ENCODE measurements at places on chromosomes 2 and 18.
A peak's percentile ranks its signal among the peaks of the same experiment; 100 is the strongest.

GRCh38 chr18:13680612-13681011, 45.7 kb downstream of the FAM210A start:
- H3K36me3 ChIP-seq, result peaks cover 4% of the 10 kb centered on the region
- DNase-seq, result no peak
- no peaks in the 10 kb centered on the region for H3K27me3 ChIP-seq
- H3K4me3 ChIP-seq, result no peak overlapping the region
- H3K4me1 ChIP-seq, result peaks cover 32% of the 10 kb centered on the region

DNA sequence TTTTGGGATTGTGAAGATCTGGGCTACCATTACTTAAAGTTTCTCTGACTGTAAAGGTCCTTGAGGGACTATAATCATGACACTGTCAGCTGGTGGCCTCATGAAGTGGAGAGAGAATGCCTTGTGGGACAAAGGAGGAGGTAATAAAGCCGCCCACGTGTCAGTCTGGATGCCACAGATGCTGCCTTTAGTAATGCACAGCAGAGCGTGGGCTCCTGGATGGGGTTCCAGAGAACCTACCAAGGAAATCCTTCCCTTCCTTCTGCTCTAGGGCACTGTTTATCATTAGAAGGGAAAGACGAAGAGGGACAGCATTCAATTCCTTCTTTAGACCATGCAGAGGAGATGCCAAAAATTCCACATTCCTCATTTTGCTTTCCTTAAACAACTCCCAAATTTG, 63.5 kb downstream of the COL5A2 start:
- H3K4me1 ChIP-seq, result no peaks in the 10 kb centered on the region
- H3K36me3 ChIP-seq, result no peaks in the 10 kb centered on the region
- DNase-seq, result no peak
- no peaks in the 10 kb centered on the region for H3K27me3 ChIP-seq
- no peak overlapping the region for H3K27ac ChIP-seq

DNA sequence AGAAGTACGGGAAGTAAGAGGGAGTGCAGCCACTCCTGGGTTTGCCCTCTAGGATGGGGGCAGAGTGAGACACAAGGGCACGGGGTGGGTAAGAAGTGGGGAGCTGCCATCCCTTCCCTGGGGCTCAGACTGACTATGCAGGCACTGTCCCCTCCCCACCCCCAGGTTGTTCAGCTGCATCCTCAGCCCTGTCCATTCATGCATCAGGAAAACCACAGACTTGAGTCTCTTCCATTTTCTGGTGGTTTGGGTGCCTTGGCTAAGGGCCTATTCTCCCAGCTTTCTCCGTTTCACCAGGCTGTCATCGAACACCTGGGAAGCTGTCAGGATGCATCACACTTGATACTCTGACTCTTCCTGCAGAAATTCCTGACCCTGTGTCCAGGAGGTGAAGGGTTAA, 111.9 kb downstream of the TFCP2L1 start:
- no peaks in the 10 kb centered on the region for H3K36me3 ChIP-seq
- H3K4me1 ChIP-seq, result no peaks in the 10 kb centered on the region
- H3K4me3 ChIP-seq, result no peak overlapping the region
- H3K27ac ChIP-seq, result no peak overlapping the region

- H3K27ac ChIP-seq, result no peak overlapping the region
- H3K27me3 ChIP-seq, result no peaks in the 10 kb centered on the region
- H3K4me3 ChIP-seq, result no peak overlapping the region
- DNase-seq, result no peak
These were observed 64.9 kb downstream of the CDH2 start for GRCh38 chr18:28112056-28112470.

GRCh38 chr2:234998404-234999211, 46.8 kb downstream of the SH3BP4 start:
- H3K36me3 ChIP-seq, result no peaks in the 10 kb centered on the region
- H3K4me3 ChIP-seq, result no peak overlapping the region
- no peak overlapping the region for H3K27ac ChIP-seq
- no peaks in the 10 kb centered on the region for H3K27me3 ChIP-seq
- DNase-seq, result no peak

GRCh38 chr2:30261695-30262211, 30.4 kb downstream of the LBH start:
- DNase-seq, result no peak
- H3K4me3 ChIP-seq, result no peak overlapping the region
- H3K27me3 ChIP-seq, result no peaks in the 10 kb centered on the region
- no peaks in the 10 kb centered on the region for H3K4me1 ChIP-seq
- no peaks in the 10 kb centered on the region for H3K36me3 ChIP-seq

- no peak for DNase-seq
- H3K4me3 ChIP-seq, result no peak overlapping the region
- H3K27ac ChIP-seq, result no peak overlapping the region
- H3K27me3 ChIP-seq, result no peaks in the 10 kb centered on the region
These were observed 147.9 kb downstream of the DOCK10 start for GRCh38 chr2:224894356-224894755.

GRCh38 chr2:191516260-191516659, 161.7 kb upstream of the NABP1 start:
- no peak overlapping the region for H3K4me3 ChIP-seq
- DNase-seq, result no peak
- no peaks in the 10 kb centered on the region for H3K27me3 ChIP-seq
- H3K27ac ChIP-seq, result no peak overlapping the region

GRCh38 chr2:223102040-223102400, 50.0 kb downstream of the KCNE4 start:
- no peak overlapping the region for H3K27ac ChIP-seq
- no peaks in the 10 kb centered on the region for H3K27me3 ChIP-seq
- H3K4me1 ChIP-seq, result no peaks in the 10 kb centered on the region
- DNase-seq, result no peak

DNA sequence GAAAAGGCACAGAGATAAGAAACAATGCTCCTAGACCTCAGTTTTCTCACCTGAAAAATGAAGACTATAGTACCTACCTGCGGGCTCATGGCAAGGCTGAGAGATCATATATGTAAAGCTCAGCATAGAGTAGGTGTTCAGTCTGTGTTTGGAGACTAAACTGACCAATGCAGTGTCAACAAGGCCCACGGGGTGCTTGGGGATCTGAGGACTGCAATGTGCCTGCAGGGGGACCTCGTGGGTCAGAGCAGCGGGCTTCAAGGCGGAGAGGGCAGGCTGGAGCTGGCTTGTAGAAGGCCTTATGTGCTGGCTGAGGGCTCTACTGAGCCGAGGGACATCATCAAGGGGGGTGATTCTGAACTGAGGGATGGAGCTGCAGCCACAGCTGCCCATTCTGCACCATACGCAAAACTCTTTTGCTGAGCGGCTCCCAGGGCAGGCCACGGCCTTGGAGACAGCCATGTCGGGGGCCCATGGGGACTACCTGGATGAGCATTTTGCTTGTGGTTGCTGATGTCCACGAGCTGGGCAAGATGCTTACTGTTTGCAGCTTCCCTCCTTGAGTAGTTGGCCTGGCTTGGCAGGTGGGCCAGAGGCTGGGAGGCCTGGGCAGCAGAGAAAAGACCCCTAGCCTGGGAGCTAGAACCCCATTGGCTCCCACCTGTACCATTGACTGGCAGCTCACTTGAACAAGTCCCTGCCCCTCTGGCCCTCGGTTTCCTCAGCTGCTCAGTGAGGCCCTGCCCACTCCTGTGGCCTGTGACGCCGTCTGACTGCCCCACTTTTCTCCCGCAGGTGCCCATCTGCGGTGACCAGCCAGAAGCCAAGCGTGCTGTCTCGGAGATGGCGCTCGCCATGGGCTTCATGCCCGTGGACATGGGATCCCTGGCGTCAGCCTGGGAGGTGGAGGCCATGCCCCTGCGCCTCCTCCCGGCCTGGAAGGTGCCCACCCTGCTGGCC, 23.5 kb downstream of the STEAP3 start:
- H3K27me3 ChIP-seq, result no peaks in the 10 kb centered on the region
- peaks cover 13% of the 10 kb centered on the region for H3K4me1 ChIP-seq
- H3K4me3 ChIP-seq, result no peak overlapping the region
- H3K36me3 ChIP-seq, result no peaks in the 10 kb centered on the region
- no peak overlapping the region for H3K27ac ChIP-seq

DNA sequence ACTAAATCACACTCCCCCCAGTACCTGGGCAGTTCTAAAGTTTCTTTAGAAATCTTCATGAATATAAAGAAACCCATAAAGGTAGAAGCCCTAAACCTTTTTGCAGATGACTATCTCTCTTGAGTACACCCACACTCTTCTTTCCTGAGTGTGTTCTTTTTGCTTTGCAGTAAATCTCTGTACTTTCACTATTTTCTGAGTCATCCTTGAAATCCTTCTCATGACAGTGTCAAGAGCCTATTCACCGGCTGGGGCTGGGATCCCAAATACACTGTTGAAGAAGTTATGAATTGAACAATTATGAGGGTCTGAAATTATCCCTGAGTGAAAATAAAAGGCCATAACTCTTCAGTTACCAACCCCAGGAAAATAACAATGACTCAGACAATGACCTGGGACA, 133.9 kb upstream of the CCDC195 start:
- no peak for DNase-seq
- H3K27me3 ChIP-seq, result no peaks in the 10 kb centered on the region
- no peaks in the 10 kb centered on the region for H3K4me1 ChIP-seq
- no peak overlapping the region for H3K27ac ChIP-seq
- no peak overlapping the region for H3K4me3 ChIP-seq

GRCh38 chr2:240236217-240237111, 96.0 kb upstream of the OTOS start:
- H3K27ac ChIP-seq, result peak overlapping the region; percentile 93
- peak; percentile 87 for DNase-seq
- no peaks in the 10 kb centered on the region for H3K36me3 ChIP-seq
- H3K4me3 ChIP-seq, result no peak overlapping the region

- H3K4me3 ChIP-seq, result no peak overlapping the region
- peaks cover 7% of the 10 kb centered on the region for H3K36me3 ChIP-seq
- peaks cover 13% of the 10 kb centered on the region for H3K4me1 ChIP-seq
- DNase-seq, result no peak
- no peaks in the 10 kb centered on the region for H3K27me3 ChIP-seq
These were observed 19.8 kb downstream of the SPIRE1 start for GRCh38 chr18:12637901-12638643.

GRCh38 chr18:55321265-55322177, 266.5 kb downstream of the TCF4 start:
- H3K4me1 ChIP-seq, result peaks cover 45% of the 10 kb centered on the region
- H3K27me3 ChIP-seq, result no peaks in the 10 kb centered on the region
- H3K4me3 ChIP-seq, result peak overlapping the region; percentile 77

DNA sequence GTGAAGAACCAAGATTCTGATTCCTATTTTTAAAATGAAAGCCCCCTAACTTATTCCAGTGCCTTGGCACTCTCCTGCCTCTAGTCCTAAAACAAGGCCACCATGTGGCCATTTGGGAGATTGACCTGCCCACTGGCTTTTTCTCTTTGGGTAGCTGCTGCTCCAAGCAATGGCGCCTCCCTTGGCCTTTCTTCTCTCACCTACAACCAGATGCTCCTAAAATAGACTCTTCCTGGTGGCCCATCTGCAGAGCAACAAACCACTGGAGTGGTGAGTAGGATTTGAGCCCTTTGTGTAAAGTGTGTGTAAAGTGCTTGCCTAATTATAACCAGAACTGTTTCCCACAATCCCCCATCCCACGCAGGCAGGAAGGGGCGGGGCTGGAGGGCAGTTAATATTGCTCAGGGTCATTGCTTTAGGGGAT, 114.2 kb downstream of the FHOD3 start:
- peaks cover 9% of the 10 kb centered on the region for H3K4me1 ChIP-seq
- no peak overlapping the region for H3K27ac ChIP-seq
- H3K27me3 ChIP-seq, result no peaks in the 10 kb centered on the region
- H3K4me3 ChIP-seq, result no peak overlapping the region
- no peak for DNase-seq
- no peaks in the 10 kb centered on the region for H3K36me3 ChIP-seq

DNA sequence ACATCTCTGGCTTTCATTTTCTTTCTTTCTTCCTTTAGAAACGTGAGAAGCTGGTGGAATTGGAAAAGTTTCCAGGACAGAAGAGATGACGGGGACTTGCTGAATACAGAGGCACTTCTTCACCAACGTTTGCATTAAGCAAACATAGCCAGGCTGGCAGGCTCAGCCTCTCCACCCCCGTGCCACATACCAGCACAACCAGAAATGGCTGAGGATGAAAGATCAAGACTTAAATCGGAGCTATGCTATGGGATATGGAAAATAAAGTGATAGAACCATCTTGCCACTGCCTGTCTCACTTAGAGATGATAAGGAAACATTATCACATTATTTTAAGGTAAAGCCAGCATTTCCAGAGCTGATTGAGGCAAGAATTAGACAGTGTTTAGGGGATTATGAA, 483.3 kb downstream of the BCL11A start:
- DNase-seq, result no peak
- H3K27ac ChIP-seq, result no peak overlapping the region
- H3K36me3 ChIP-seq, result no peaks in the 10 kb centered on the region
- H3K27me3 ChIP-seq, result no peaks in the 10 kb centered on the region

- no peaks in the 10 kb centered on the region for H3K36me3 ChIP-seq
- H3K27me3 ChIP-seq, result no peaks in the 10 kb centered on the region
- no peak for DNase-seq
These were observed 33.2 kb upstream of the SLC40A1 start for GRCh38 chr2:189613650-189614420.

- no peaks in the 10 kb centered on the region for H3K4me1 ChIP-seq
- H3K27me3 ChIP-seq, result no peaks in the 10 kb centered on the region
- no peak for DNase-seq
- H3K4me3 ChIP-seq, result no peak overlapping the region
These were observed 74.9 kb upstream of the ARL4C start for GRCh38 chr2:234571620-234572407.

GRCh38 chr2:25363733-25364132, 22.0 kb upstream of the DNMT3A start:
- no peaks in the 10 kb centered on the region for H3K27me3 ChIP-seq
- no peaks in the 10 kb centered on the region for H3K36me3 ChIP-seq
- no peak overlapping the region for H3K27ac ChIP-seq
- DNase-seq, result no peak

GRCh38 chr18:26863122-26863879, 2.2 kb downstream of the AQP4 start:
- H3K36me3 ChIP-seq, result peaks cover 37% of the 10 kb centered on the region
- peak; percentile 74 for DNase-seq
- H3K27me3 ChIP-seq, result no peaks in the 10 kb centered on the region

DNA sequence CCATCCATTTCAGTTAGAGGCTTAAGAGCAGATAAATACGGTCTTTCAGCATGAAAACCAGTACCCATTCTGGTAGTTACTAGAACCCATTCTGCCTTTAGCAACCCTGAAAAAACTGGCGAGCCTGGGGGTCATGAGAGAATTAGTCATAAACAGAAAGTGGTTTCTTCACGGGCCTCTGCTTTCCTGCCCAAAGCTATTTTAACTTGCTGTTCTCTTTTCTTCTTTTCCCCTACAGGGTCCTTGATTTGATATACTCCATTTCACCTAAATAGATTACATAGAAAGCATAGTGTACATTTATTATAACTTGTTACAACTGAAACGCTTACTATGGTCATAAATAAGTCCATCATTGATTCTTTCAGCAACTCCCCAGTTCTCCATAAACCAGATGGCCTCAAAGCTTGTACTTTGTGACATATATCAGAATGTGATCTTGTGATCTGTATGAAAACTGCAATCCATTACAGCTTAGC, 48.3 kb downstream of the WDFY1 start:
- H3K4me1 ChIP-seq, result no peaks in the 10 kb centered on the region
- no peak for DNase-seq
- H3K27ac ChIP-seq, result no peak overlapping the region
- peaks cover 7% of the 10 kb centered on the region for H3K36me3 ChIP-seq
- no peaks in the 10 kb centered on the region for H3K27me3 ChIP-seq

- H3K27me3 ChIP-seq, result no peaks in the 10 kb centered on the region
- H3K27ac ChIP-seq, result no peak overlapping the region
- no peaks in the 10 kb centered on the region for H3K36me3 ChIP-seq
- DNase-seq, result no peak
- no peak overlapping the region for H3K4me3 ChIP-seq
These were observed 219.3 kb upstream of the APCDD1 start for GRCh38 chr18:10234912-10235660.
